Vagina (tissue), 2 donors: ENCODE measurements at places on chromosomes 4 and X.

DNA sequence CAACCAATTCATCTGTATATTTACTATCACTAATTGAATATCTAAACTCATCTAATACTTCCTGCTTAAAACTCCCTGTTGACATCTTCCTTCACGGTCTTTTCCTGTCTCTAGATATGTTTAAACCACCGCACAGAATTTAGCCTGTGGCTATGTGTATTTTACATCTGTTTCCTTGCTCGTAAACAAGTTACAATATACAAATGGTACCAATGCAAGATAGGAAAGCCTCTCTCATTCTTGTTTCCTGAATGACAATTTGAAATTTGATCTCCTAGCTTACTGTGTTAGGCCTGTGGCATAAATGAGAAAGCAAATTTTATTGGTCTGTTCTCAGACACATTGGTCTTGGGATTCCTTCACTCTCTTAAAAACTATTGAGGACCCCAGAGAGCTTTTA is 89.7 kb upstream of the PCDH7 start:
- no peak overlapping the region for H3K4me3 ChIP-seq
- H3K27me3 ChIP-seq, result no peaks in the 10 kb centered on the region
- no peak overlapping the region for H3K27ac ChIP-seq

GRCh38 chr4:114249976-114250375 is 270.5 kb upstream of the ARSJ start:
- no peak overlapping the region for H3K4me3 ChIP-seq
- no peaks in the 10 kb centered on the region for H3K27me3 ChIP-seq
- no peak overlapping the region for H3K27ac ChIP-seq
- DNase-seq, result no peak

DNA sequence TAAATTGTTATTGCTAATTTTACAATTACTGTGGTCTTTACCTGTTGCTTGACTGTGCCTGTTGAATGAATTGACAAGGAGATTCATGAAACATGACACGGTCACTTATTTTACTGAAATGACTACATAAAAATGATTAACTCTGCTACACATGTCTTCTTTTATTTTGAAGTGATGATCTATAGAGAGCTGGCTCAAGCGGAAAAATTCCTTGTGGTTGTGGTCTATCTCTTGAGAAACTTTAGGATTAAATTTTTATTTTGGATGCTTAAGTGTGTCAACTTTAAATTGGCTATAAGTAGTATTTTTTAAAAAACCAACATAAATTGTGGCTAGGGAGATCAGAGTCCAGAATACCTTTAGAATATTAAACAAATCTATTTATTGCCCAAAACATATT is 131.8 kb upstream of the PITX2 start:
- no peak overlapping the region for H3K27ac ChIP-seq
- H3K4me1 ChIP-seq, result no peaks in the 10 kb centered on the region
- H3K4me3 ChIP-seq, result no peak overlapping the region
- no peaks in the 10 kb centered on the region for H3K27me3 ChIP-seq
- H3K36me3 ChIP-seq, result no peaks in the 10 kb centered on the region

DNA sequence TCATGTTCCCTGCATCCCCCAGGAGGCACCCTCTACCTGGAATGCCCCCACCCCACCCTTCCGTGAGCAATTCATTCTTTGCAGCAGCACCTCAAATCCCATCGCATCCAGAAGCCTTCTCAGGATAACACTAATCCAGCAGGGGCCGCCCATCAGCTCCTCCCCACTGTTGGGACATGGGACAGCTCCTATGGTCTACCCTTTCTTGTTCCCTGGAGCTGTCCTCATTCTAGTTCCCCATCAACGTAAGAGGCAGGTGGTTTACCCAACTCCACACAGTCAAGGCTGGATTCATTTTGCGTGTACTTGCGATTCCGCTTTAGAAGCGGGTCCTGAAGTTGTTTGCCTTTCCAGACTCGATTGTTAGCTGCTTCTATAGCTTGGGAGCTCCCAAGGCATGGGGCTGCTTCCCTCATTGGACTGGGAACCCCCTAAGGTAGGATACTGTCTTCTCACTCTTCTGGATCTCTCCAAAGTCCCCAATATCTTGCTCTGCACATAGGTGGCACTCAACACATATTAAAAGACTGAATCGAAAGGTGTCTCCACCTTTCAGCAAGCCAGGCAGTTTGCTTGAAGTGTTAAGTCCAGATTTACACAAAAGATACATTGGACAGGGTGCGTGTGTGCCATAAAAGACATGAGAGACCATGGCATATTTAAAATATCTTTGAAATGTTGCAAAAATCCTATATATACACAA is 942 bp upstream of the APLN start:
- H3K36me3 ChIP-seq, result no peaks in the 10 kb centered on the region
- no peak for DNase-seq
- peaks cover 16% of the 10 kb centered on the region for H3K4me1 ChIP-seq
- no peak overlapping the region for H3K4me3 ChIP-seq

DNA sequence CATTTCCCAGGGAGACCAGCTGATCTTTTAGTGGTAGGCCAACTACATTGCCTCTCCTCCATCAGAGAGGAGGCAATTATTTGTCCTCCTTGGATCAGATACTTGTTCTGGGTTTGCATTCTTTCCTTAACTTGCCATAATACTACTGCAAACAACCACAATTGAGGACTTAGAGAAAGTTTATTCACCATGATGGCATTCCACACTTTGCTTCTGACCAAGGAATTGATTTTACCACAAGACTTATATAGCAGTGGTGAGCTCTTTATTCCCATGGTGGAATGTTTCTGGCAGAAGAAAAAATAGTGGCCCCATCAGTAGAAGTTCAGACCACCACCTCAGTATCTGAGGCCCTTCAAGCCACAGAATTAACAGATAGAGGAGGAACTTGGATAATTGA is 123.9 kb upstream of the PPP3CA start:
- H3K4me1 ChIP-seq, result peaks cover 4% of the 10 kb centered on the region
- no peak for DNase-seq
- H3K27me3 ChIP-seq, result no peaks in the 10 kb centered on the region
- H3K4me3 ChIP-seq, result no peak overlapping the region
- no peak overlapping the region for H3K27ac ChIP-seq
- H3K36me3 ChIP-seq, result no peaks in the 10 kb centered on the region

- H3K4me1 ChIP-seq, result peaks cover 5% of the 10 kb centered on the region
- H3K27ac ChIP-seq, result peak overlapping the region; percentile 47
- H3K36me3 ChIP-seq, result no peaks in the 10 kb centered on the region
Measured at GRCh38 chrX:40773809-40774208, 38.5 kb upstream of the MED14 start.

DNA sequence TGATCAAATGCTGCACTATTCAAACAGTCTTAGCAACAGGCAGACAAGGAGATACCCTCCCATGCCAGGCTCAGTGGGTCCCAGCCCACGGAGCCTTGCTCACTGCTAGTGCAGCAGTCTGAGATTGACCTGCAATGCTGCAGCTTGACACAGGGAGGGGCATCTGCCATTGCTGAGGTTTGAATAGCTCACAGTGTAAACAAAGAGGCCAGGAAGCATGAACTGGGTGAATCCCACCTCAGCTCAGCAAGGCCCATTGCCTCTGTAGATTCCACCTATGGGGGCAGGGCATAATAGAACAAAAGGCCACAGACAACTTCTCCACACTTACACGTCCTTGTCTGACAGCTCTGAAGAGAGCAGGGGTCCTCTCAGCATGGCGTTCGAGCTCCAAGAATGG is 26.6 kb upstream of the ZXDB start:
- no peak overlapping the region for H3K4me3 ChIP-seq
- no peak for DNase-seq
- no peak overlapping the region for H3K27ac ChIP-seq
- H3K36me3 ChIP-seq, result no peaks in the 10 kb centered on the region

DNA sequence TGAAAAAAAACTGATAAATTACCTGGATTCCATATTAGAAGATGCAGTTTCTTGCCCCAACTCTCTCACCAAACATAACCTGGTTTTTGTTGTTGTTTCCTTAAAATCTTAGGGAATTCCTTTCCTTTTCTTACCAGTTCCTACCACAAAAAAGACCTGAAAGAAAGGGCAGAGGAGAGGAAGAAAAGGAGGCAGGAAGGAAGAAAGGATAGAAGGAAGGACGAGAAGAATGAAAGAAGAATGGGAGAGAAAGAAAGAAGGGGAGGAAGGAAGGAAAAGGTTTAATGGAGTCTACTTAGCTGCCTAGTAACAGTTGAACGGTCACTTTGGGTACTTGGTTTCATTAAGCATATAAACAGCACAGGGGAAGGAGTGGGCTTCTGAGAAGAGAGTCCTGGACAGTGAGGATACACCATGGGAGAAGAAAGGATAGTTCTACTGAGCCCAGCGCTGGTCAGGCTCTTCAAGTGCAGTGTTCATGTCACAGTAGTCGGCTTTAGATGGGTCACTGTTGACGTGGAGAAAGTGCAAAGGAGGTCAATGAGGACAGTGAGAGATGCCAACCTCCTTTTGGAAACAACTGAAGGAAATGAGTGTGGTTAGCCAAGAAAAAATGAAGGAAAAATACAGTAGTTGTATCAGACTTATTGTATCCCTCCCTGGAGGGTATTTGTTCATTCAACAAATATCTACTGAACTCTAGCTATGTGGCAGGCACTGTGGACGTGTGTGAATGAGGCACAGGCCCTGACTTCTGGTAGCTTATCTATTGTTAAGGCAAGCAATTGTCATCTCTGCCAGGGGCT is 1.1 kb upstream of the CHIC2 start:
- peaks cover 38% of the 10 kb centered on the region for H3K4me1 ChIP-seq
- H3K4me3 ChIP-seq, result peak overlapping the region; percentile 75
- no peaks in the 10 kb centered on the region for H3K36me3 ChIP-seq
- DNase-seq, result no peak
- peak overlapping the region; percentile 96 for H3K27ac ChIP-seq

DNA sequence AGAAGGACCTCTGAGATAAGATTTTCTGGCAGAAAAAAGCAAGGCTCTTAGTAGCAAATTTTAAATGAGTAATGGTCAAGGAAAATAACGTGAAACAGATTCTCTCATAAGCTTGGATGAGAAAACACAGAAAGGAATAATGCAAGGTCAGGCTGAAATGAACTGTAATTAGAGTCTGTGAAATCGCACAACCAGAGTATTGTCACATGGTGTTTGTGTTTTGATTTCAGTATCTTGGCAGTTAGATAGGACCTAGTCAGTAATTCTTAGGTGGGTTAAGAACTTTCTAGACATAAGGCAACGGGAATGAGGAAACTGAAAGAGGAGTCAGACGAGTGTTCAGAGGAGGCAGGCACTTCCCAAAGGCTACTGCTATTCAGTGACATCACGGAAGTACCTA is 34.6 kb downstream of the LIMCH1 start:
- H3K36me3 ChIP-seq, result no peaks in the 10 kb centered on the region
- H3K4me3 ChIP-seq, result no peak overlapping the region
- DNase-seq, result no peak
- H3K4me1 ChIP-seq, result peaks cover 10% of the 10 kb centered on the region
- H3K27me3 ChIP-seq, result no peaks in the 10 kb centered on the region
- no peak overlapping the region for H3K27ac ChIP-seq

DNA sequence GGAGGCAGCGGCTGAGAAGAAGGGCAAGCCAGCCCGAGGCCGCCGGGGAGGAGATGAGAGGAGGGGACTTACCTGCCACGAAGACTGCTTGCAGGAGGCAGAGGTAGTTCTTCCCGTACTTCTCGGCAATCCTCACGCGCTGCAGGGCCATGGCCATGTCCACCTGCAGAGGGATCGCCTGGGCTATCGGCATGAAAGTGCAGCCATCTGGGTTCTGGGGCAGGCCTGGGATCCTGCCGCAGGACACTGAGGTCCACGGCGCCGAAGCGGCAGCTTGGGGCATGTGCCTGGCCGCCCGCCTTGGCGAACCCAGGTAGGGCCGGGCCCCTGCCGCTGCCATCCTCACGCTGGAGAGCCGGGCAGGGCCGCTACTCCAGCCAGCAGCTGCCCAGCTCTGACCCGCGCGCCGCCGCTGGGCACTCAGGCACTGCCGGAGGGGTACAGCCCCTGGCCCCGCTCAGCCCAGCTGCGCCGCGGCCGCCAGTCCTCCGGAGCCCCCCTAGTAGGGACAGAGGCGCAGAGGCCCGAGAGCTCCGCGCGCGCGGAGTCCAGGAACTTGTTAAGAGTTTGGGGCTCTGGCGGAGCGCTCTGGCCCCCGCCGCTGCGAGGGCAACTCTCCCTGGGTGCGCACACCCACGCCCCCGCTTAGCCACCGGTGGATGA is 16.0 kb downstream of the MCF2 start:
- peak overlapping the region; percentile 32 for H3K4me3 ChIP-seq
- no peak for DNase-seq
- no peak overlapping the region for H3K27ac ChIP-seq

DNA sequence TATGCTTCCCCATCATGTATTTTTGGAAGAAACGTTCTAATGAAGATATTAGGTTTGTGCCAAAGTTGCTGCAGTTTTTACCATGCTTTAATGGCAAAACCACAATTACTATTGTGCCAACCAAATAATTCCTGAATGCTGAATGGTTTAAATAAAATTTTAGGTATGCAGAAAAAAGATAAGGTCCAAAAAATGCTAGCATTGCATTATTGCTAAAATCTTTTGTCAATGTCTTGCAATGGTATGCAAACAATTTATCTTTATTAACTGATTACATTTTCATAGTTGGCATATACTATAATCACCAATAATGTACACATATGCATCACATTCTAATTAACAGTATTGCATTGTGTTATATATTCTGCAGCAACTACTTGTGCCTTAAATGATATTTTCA is 1657.4 kb upstream of the IGFBP7 start:
- no peaks in the 10 kb centered on the region for H3K36me3 ChIP-seq
- no peak for DNase-seq
- no peaks in the 10 kb centered on the region for H3K4me1 ChIP-seq
- H3K27ac ChIP-seq, result no peak overlapping the region
- H3K27me3 ChIP-seq, result no peaks in the 10 kb centered on the region

GRCh38 chr4:162770761-162771490 is 395.8 kb downstream of the NAF1 start:
- H3K36me3 ChIP-seq, result no peaks in the 10 kb centered on the region
- H3K4me3 ChIP-seq, result no peak overlapping the region
- no peaks in the 10 kb centered on the region for H3K27me3 ChIP-seq
- H3K4me1 ChIP-seq, result no peaks in the 10 kb centered on the region

DNA sequence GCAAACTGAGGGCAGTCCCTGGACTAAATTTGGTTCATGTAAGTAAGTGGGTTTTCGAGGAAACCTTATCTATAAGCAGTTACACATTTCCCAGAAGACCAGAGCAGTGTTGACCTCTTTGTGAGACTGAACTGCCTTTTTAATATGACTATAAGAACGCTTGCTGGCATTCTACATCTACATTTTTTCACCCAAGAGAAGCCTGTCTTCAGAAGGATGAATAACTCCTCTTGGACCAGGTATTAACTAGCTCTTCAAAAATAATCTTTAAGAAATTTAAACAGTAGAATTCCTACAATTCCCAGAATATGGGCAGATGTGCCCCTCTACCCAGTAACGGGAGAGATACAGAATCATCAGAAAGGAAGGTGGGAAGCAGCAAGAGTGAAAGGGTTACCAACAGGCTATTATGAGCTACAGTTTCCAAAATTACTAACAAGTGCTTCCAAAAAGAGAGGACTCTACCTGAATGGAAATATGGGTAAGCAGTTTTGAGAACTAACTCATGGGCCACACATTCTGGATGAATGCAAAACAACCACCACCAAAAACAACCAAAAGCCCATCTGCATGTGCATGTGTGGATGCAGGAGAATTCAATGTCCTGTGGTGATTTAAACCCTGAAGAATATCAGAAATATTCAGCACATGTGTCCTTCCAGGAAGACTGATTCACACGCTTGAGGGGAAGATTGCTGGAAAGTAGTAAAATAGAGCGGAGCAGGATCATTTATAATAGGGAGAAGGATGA is 17.4 kb downstream of the BBS12 start:
- no peaks in the 10 kb centered on the region for H3K4me1 ChIP-seq
- no peak for DNase-seq
- no peak overlapping the region for H3K27ac ChIP-seq
